IPS DF 6.9 (cell line): ENCODE measurements at places on chromosomes 4 and X.

- DNase-seq = no peak
Measured at GRCh38 chrX:124250835-124251437, 81.5 kb upstream of the TEX13D start.

GRCh38 chrX:103170216-103170615 is 44.7 kb upstream of the BEX4 start:
- no peak for DNase-seq

GRCh38 chrX:132216283-132216682 is 3.0 kb downstream of the RAP2C start:
- DNase-seq = no peak

GRCh38 chr4:149009223-149009622 is 567.0 kb upstream of the NR3C2 start:
- no peak for DNase-seq
